Right renal pelvis (tissue), 4 donors: ENCODE measurements at places on chromosomes 16 and 17.

GRCh38 chr17:40564883-40565768 is at the start of gene CCR7:
TSS of gene CCR7 (minus strand) at chr17:40565472. CDS start at chr17:40565409, 63 bp downstream.
- DNase-seq = no peak

DNA sequence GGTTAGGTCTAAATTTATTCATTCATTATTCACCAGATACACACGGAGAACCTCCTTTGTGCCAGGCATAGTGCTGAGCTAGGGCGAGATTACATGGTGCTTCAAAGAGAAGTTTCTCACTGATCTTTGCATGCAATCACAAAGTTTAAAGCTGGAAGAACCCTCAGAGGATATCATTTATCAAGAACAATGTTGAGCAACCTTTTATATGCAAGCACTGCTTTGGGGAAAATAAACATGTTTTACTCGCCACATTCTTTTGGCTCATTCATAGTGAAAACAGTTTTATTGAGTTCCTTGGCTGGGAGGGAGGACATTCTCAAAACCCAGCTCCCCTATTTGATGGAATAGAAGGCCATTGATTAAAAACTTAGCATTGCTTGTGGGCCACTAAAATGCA is 49.8 kb upstream of the XYLT1 start:
- no peak for DNase-seq

- DNase-seq = no peak
Observed at GRCh38 chr17:48831549-48831883, 681 bp downstream of the CALCOCO2 start.

GRCh38 chr17:65022751-65023700 is 33.5 kb downstream of the GNA13 start:
- DNase-seq = no peak

DNA sequence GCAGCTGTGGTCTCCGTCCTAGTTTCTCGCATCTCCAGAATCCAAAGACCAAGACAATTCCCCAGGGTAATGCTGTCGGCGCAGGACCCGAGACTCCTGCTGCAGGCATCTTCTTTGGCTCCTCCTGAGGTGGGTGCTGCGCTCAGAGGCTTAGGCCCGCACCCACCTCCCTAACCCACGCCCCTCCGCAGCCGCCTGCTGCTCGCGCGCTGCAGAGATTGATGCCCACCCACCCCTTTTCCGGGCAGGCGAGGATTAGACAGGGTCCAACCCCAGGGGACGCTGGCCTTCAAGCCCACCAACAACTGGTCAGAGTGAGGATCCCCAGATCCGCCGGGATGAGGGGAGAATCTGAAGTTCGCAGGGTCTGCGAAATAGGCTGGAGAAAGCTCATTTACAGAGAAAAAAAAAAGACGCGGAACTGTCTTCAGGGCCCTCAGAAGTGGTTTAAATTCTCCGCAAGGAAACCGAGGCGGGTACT is 27.9 kb downstream of the SLFN11 start:
- no peak for DNase-seq
